ENCODE measurements at places on chromosomes 1 and 21. TPM values are rescaled to one million over a fixed set of nuclear protein-coding genes. Genes with fewer than 3 reads are reported as not detected.

DNA sequence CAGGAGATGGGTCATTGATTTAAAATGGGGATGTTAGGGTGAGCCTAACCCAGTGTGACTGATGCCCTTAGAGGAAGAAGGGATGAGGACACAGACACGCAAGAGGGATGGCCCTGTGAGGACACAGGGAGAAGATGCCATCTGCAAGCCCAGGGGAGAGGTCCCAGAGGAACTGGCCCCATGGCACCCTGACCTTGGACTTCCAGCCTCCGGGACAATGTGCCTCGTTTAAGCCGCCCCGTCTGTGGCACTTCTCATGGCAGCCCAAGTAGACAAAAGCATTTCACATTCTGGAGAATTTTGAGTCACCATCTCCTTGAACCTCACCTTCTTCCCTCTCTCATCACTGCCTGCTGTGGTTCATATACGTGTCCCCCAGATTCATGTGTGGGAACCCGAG is 20.1 kb upstream of the PCBP3 start:
- DNase-seq = no peak
- no peak overlapping the region for H3K27ac ChIP-seq
- H3K27me3 ChIP-seq = no peaks in the 10 kb centered on the region
- H3K4me3 ChIP-seq = no peak overlapping the region
- H3K4me1 ChIP-seq = no peaks in the 10 kb centered on the region
- H3K36me3 ChIP-seq = no peaks in the 10 kb centered on the region

- H3K4me1 ChIP-seq = no peaks in the 10 kb centered on the region
- no peak for DNase-seq
- H3K36me3 ChIP-seq = no peaks in the 10 kb centered on the region
- H3K27me3 ChIP-seq = no peaks in the 10 kb centered on the region
- no peak overlapping the region for H3K4me3 ChIP-seq
- no peak overlapping the region for H3K27ac ChIP-seq
Measured at GRCh38 chr1:221939607-221940006, 197.7 kb upstream of the DUSP10 start.

DNA sequence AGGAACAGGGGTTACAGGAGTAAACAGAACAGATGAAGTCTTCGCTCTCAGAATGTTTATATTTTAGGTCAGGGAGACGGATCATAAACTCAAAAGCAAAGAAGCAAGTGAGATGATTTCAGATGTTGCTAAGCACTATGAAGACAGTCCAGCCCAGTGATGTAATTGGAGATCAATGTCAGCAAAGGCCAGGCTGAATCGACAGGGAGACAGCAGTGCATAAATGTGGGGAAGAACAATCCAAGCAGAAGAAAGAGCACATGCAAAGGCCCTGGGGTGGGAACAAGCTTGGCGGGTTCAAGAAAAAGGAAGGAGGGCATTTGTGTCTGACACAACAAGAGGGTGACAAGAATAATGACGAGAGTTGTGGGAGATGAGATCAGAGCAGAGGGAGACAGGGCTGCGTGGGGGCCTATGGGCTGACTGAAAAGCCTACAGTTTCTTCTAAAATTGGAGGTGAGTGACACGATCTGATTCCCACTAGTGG is 47.0 kb downstream of the TAS1R2 start:
- no peak for DNase-seq
- H3K27ac ChIP-seq = no peak overlapping the region
- H3K36me3 ChIP-seq = no peaks in the 10 kb centered on the region
- no peaks in the 10 kb centered on the region for H3K4me1 ChIP-seq
- H3K4me3 ChIP-seq = no peak overlapping the region

DNA sequence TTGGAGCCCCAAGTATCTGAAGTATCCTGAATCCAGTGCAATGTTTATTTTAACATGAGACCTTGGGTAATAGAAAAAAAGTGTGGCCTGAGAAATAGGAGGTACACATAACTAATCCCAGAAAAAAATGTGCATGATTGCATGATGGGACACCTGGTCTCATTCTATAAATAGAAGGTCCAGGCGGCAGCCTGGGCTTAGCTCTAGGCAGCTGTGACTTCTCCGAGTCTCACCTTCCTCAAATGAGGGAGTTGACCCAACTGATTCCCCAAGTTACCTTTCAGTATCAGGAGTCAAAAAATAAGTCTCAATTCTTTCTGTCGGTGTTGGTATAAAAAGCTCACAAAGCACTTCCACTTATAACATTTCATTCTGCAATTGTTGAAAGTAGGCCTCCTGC is 65.9 kb upstream of the CCDC190 start:
- H3K27me3 ChIP-seq = no peaks in the 10 kb centered on the region
- no peaks in the 10 kb centered on the region for H3K4me1 ChIP-seq
- no peak overlapping the region for H3K27ac ChIP-seq
- no peaks in the 10 kb centered on the region for H3K36me3 ChIP-seq
- no peak for DNase-seq

GRCh38 chr1:246020211-246020954 is 486.7 kb downstream of the SMYD3 start:
- no peaks in the 10 kb centered on the region for H3K27me3 ChIP-seq
- no peaks in the 10 kb centered on the region for H3K4me1 ChIP-seq
- no peak overlapping the region for H3K27ac ChIP-seq
- H3K36me3 ChIP-seq = no peaks in the 10 kb centered on the region
- no peak for DNase-seq

DNA sequence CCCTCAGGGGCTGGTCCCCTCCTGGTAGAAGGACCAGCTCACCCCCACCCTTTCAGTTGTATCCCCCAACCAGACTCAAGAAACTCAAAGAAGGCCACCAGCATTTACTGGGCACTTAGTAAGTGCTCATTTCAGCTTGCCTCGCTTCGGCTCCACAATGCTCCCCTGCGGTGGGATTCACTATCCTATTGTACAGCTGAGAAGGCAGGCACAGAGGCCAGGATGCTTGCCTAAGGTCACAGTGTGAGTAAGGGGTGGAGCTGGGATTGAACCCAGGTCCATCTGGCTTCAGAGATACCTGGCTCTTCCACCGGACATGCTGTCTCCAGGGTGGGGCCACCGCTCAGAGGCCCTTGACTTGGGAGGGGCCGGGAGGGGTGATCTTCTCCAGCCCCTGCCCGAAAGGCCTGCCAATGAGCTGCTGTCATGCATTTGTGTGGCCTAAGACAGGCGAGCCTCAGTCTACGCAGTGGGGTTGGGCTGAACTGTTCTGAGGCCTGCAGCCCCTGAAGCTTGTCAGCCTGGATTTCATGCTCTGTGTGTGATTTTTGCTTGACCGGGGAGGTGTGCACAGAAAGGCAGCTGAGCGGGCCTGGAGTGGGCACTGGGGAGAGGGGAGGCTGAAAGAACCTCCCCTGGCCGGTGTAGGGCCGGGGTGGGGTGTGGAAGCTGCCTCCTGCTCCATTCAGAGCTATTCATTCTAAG is 48.1 kb downstream of the DMRTB1 start:
- H3K4me3 ChIP-seq = no peak overlapping the region
- H3K27ac ChIP-seq = no peak overlapping the region
- DNase-seq = no peak
- H3K27me3 ChIP-seq = no peaks in the 10 kb centered on the region
- no peaks in the 10 kb centered on the region for H3K36me3 ChIP-seq

GRCh38 chr21:39386194-39386593 is 37.3 kb upstream of the HMGN1 start:
- H3K4me3 ChIP-seq = no peak overlapping the region
- H3K27ac ChIP-seq = peak overlapping the region; percentile 1
- DNase-seq = no peak
- H3K27me3 ChIP-seq = no peaks in the 10 kb centered on the region
- H3K4me1 ChIP-seq = peaks cover 43% of the 10 kb centered on the region

GRCh38 chr1:7119156-7119555 is 333.9 kb downstream of the CAMTA1 start:
- H3K27ac ChIP-seq = no peak overlapping the region
- H3K4me3 ChIP-seq = no peak overlapping the region
- no peaks in the 10 kb centered on the region for H3K36me3 ChIP-seq
- no peak for DNase-seq
- H3K27me3 ChIP-seq = no peaks in the 10 kb centered on the region

DNA sequence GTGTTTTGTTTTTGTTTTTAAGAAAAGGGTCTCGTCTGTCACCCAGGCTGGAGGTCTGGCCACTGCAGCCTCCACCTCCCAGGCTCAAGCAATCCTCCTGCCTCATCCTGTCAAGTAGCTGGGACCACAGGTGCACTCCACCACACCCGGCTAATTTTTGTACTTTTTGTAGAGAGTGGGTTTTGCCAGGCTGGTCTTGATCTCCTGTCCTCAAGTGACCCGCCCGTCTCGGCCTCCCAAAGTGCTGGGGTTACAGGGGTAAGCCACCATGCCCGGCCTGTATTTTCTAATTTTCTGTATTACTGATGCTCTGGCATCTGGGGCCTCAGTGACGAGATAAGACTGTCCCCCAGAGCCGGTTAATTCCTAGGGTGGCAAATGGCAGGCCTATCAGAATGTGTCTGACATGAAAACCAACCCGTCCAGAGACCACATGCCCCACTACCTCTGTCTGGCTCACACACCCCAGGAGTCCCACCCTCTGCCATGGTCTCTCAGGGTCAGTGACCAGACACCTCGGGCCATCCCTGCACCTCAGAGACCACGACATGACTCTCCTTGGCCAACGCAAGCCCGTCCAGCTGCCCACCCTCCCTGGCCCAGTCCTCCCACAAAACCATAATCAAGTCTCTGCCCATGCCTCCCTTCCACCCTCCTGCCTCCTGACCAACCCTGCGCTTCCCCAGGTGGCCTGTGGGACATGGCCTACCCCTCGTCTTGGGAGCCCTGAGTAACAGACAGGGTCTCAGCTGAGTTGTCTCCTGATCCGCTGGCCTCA is 12.5 kb downstream of the NPHP4 start:
- DNase-seq = no peak
- no peak overlapping the region for H3K4me3 ChIP-seq
- H3K27me3 ChIP-seq = no peaks in the 10 kb centered on the region
- peaks cover 8% of the 10 kb centered on the region for H3K4me1 ChIP-seq
- no peak overlapping the region for H3K27ac ChIP-seq
- no peaks in the 10 kb centered on the region for H3K36me3 ChIP-seq

DNA sequence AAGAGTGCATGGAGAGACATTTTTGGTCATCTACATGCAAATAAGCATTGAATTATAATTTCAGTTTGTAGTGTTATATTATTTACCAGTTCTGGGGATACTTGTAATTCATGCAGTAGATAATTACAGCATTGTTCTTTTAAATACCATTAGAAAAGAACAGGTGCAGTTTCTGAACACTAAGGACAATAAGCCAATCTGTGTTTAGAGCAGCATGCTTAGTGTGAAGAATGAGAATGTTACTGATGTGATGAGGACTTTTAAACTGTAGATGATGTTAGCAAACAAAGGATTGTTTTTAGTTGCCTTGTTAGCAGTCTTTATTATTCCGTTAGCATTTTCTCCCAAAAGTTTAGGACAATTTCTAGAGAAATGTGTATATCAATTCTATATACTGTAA is 348.3 kb downstream of the BRINP3 start:
- H3K36me3 ChIP-seq = no peaks in the 10 kb centered on the region
- H3K4me3 ChIP-seq = no peak overlapping the region
- no peak for DNase-seq
- H3K27me3 ChIP-seq = no peaks in the 10 kb centered on the region
- H3K27ac ChIP-seq = no peak overlapping the region
- H3K4me1 ChIP-seq = no peaks in the 10 kb centered on the region

DNA sequence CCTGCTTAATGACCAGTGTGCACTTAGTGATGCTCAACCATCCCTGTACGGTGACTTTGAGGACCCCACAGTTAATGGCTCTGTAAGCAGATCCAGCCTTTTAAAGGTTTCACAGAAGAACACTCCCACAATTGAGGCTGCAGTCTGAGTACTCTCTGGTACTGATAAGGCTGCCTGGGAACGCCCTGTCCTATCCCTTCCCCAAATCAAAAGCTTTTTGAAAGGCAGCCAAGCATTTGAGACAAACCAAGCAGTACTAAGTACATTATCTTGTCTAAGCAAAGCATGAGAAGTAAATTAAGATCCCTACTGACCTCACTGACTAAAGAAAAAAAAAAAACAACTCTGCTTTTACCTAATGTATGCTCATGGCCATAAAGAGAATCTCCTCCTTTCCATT is 60.7 kb downstream of the SH3GLB1 start:
- no peak overlapping the region for H3K4me3 ChIP-seq
- no peaks in the 10 kb centered on the region for H3K36me3 ChIP-seq
- H3K4me1 ChIP-seq = no peaks in the 10 kb centered on the region
- DNase-seq = no peak

DNA sequence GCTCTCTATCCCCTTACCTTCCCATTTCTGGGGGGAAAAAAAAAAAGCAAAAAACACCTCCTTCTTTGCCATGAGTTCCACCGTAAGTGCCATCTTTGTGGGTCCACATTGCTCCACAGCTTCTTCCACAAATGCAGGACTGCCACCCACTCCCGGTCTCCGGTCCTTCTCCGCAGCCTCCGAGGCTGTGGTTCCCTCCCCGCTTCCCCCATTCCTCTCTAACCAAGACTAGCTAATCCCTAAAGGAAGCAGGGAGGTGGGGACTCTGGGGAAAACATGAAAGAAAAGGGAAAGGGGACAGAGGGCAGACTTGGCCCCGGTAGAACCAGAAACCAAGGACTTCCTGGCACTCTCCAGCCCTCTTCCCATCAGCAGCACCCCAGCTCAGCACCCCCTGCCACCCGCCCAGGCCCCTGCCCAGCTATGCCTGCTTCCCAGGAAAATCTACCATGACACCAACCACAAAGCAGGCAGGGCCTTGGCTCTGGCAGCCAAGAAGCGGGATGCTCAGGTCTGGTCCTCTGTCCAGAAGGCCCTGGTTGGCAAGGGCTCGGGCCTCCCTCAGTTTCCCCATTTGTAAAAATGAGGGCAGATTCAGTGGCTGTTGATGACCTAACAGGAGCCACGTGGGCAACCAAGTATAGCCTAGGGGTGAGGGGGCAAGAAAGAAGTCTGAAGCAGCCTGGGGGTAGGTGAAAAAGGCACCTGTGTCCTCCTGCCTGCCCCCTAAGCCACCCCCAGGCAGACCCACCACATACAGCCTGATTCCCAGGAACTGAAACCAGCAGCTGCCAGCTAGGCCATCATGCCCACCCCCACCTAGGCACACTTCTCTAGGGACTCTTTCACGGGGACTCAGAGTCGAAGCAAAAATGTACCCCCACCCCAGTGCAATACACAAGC is 2.5 kb downstream of the EPHA2 start:
- peaks cover 59% of the 10 kb centered on the region for H3K4me1 ChIP-seq
- no peak overlapping the region for H3K4me3 ChIP-seq
- H3K36me3 ChIP-seq = no peaks in the 10 kb centered on the region
- H3K27me3 ChIP-seq = no peaks in the 10 kb centered on the region
- H3K27ac ChIP-seq = no peak overlapping the region

GRCh38 chr1:235775246-235775860 is 91.4 kb downstream of the LYST start:
- no peak for DNase-seq
- no peaks in the 10 kb centered on the region for H3K4me1 ChIP-seq
- no peaks in the 10 kb centered on the region for H3K27me3 ChIP-seq
- no peak overlapping the region for H3K27ac ChIP-seq

Gene GBP3
- total RNA-seq = 54.1 TPM

Gene C8B
- total RNA-seq = not detected

Gene FAM163A
- total RNA-seq = 0.29 TPM

Gene GABPA
- total RNA-seq = 28.4 TPM

Gene PIP5K1A
- 50.8 TPM for total RNA-seq

Gene TENT5C
- 13.9 TPM for total RNA-seq

Gene BARHL2
- not detected for total RNA-seq

All from CD4-positive, alpha-beta memory T cell (primary cell).